ENCODE measurements at places on chromosomes 4 and X.

DNA sequence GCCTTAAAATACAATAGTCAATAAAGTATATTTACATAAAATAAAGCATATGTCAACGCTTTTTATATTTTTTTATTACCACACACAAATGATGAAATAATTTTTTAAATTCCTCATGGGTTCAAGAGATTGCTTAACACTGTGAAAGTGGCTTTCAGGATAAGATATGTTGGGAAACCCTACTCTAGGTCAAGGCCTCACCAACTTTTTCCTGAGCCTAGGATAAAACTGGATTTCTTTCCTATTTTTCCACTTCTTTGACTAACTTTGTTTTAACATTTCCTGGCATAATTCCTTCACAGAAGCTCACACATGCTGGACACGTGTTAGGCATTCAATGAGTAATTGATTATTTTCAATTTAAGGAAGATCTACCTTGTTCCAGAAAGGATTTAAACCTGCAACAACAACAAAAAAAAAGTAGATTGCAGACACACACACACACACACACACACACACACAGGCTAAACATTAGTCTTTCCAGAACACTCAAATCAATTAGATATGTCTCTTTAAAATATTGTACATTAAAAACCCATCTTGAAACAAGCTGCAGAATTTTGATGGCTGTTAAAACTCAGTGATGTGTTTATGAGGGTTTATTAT is 9.1 kb downstream of the KLB start:
- no peak for DNase-seq

- no peak for DNase-seq
These were observed 88.5 kb upstream of the ADRA2C start for GRCh38 chr4:3677748-3678070.

- no peak for DNase-seq
These were observed 102.0 kb downstream of the CBR4 start for GRCh38 chr4:168908093-168908492.

- DNase-seq, result no peak
These were observed 46.7 kb downstream of the ENPP6 start for GRCh38 chr4:184171011-184171410.

DNA sequence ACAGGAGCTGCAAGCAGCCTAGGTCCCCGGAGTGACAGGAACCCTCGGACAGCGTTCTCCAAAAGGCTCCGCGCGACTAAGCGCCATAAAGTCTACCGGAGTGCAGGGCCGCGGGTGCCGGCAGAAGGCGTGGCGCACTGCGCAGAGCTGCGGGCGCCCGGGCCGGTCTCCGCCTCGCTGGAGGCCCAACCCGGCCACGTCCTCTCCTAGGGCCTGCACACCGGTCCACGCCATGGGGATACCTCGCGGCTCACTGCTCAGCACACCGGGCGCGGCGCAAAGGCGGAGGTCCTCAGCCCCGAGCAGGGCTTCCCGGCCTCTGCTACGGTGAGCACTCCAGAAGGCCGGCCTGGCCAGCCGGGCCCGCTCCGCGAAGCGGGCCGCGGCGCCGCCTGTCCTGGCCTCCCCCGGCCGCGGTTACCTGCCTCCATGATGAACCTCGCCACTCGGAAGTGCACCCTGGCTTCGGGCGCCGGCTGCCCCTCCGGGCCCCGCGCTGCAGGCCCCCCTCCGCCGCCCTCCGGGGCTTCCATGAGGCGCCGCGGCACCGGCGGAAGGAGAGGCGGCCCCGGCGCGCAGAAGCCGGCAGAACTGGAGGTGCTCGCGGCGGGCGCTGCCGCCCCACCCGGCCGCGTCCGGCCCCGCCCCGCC is at the start of gene CCNQ:
TSS of gene CCNQ (minus strand) at position 599 of the 651 bp plus-strand sequence. CDS start at position 533, 66 bp downstream.
- DNase-seq, result no peak

DNA sequence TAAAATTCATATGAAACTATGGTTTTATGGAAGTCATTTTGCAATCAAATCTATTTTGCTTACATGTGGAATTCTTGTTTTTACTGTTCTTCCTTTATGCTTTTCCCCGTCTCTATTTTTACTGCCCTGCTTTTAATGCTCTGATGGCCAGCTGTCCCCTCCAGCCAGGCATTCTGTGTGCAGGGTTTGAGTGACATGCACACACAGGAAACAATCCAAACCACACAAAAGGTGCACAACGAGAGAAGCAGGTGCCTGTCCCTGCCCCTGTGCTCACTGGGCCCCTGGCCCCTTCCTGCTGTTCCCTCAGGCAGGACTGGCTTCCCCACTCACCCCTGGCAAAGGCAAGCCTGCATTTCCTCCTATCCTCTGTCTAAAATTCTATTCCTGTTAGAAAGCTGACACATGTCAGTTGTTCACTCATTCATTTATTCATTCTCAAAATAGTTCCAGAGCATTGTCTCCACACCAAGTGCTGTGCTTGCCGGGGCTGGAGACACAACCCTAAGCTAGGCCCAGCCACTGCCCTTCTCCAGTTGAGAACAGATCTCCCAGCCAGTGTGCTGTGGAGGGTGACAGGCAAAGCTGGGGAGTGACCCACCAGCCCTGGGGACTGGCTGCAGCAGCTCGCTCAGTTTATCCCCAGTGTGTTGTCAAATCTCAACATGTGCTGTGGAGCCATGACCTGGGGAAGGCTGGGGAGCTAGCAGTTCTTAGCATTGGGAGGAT is 346.3 kb downstream of the FBXW7 start:
- no peak for DNase-seq

DNA sequence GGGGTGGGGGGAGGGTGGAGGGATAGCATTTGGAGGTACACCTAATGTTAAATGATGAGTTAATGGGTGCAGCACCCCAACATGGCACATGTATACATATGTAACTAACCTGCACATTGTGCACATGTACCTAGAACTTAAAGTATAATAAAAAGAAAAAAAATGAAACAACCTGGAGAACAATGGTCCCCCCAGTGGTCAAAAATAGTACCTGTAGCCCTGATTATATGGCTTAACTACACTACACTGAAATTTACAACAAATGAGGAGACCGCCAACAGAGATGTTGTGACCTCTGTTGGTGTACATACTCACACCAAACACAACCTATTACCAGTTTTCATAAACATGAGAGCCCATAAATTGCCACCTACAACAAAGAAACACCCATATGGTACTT is 7.3 kb upstream of the MAGEE1 start:
- no peak for DNase-seq

DNA sequence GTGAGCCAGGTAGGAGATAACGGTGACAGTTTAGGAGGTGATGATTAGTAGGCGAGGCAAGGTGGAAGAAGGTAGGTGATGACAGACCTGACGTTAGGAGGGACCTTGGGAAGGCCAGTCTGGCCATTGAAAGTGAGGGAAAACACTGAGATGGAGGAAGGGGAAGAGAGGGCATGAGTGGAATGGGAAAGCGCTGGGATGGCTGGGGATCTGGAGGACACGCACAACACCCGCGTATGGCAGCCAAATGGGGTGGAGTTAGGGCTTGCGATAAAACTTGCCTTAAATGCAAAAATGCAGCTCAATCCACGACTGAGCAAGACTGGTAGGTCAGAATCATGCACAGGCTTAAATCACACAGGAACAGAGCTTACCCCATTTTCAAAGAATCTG is 605 bp upstream of the CDKL2 start:
- no peak for DNase-seq

DNA sequence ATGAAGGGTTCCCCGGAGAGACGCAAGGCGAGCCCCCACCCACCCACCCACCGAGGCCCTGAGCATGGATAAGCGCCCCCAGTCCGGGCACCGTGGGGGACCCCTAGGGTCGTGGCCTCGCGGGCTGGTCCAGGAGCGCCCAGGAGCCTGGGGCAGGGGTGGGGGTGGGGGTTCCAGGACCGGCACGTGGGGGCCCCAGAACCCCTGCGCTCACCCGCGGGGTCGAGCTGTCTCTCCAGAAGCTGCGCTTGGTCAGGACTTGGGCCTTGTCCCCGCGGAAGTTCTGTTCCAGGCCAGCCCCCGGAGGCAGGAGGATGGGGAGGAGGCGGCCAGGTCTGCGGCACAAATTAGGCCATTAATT is 11.2 kb upstream of the SHOX start:
- no peak for DNase-seq

DNA sequence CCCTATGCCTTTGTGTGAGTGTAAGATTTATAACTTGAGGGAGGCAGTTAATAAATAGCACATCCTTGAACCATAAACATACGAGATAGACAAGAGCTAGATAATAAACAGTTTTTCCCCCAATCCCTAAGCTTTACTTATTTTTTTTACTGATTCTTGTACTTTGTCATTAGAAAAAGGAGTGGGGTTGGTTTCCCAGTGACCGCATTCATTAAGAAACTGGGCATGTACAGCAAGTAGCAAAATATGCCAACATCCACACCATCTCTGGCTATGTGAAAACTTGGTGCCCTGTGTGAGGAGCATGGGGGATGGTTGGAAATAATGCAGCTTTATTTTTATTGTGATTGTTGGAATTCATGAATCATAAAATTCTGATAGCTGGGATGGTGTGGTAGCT is 176.2 kb downstream of the CBR4 start:
- DNase-seq, result no peak

DNA sequence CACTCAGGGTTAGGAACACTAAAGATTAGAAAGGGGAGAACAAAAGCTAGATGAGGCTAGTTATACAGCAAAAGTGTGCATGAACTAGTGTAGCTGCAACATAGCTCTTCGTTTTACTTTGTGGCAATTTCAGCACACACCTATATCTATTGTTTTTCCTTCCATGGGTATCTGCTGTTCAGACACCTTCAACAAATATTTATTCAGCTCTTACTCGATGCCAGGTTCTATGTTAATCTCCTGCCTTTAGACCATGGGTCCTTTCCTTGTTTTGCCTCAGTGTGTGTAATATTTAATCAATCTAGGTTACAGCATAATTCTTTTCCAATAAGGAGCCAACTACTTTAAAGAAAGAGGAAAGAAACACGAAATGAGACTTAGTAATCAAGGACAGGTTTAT is 10.4 kb upstream of the FAM9A start:
- no peak for DNase-seq
